ENCODE measurements at places on chromosomes 6 and 20.

GRCh38 chr6:111780393-111780792, 92.9 kb downstream of the FYN start:
- DNase-seq, result no peak

GRCh38 chr20:59783641-59784010, 149.8 kb downstream of the SYCP2 start:
- DNase-seq, result no peak

GRCh38 chr6:96465321-96465903, 56.2 kb upstream of the UFL1 start:
- no peak for DNase-seq

GRCh38 chr6:43972179-43972912, 154.9 kb downstream of the MRPL14 start:
- no peak for DNase-seq

- DNase-seq, result no peak
Observed at GRCh38 chr6:166277892-166278578, 30.2 kb downstream of the PRR18 start.

GRCh38 chr20:51854921-51855320, 52.6 kb upstream of the SALL4 start:
- no peak for DNase-seq

DNA sequence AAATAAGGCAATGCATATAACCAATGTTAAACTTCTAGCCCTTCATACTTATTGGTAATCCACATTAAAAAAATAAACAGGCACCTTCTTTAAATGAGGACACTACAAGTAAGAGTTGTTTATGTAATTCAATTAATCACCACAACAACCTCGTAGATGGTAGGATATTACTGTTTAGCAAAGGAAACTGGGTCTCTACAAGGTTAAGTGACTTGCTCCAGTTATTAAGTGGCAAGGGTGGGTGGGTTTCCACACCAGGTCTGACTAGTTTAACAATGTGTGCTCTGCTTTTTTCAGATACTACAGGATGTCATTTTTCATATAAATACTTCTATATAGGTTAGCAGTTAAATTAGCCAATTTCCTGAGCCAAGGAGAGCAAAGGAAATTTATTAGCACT, 129.1 kb downstream of the MAN1A1 start:
- DNase-seq, result no peak

DNA sequence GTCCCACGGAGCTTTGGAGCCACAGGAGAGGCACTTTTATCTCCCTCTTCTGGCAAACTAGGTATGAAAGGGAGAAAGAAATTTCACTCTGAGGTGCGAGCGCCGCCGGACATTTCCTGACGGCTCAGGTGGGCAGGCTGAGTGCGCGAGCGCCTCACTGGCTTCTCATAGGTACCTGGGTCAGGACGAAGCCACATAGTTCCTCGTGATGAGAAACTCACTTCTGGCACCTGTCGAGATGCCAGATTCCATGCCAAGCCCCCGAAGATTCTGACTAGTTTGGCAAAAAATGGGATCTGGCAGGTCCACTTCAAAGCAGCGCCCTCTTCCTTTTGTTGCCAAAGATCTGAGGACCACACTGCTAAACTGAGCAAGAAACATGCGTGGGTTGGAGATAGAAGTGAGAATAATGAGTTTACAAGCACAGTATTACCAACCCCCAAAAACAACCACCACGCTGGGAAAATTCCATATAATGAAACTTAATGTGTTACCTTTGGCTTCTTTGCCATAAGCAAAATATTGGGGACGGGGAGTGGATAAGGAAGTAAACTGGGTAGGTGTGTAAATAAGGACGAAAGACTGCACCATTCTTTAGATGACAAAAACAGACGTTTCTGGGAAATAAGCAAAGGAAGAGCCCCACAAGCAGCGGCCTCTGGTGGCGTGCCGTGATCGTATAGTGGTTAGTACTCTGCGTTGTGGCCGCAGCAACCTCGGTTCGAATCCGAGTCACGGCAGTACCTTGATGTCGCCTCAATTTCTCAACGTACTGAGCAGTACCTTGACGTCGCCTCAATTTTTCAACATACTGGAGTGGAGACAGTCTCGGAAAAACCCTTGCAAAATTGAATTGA, 89.8 kb upstream of the PRSS16 start:
- DNase-seq, result no peak

- DNase-seq, result no peak
Observed at GRCh38 chr6:73372516-73372915, 2.8 kb upstream of the OOEP start.

DNA sequence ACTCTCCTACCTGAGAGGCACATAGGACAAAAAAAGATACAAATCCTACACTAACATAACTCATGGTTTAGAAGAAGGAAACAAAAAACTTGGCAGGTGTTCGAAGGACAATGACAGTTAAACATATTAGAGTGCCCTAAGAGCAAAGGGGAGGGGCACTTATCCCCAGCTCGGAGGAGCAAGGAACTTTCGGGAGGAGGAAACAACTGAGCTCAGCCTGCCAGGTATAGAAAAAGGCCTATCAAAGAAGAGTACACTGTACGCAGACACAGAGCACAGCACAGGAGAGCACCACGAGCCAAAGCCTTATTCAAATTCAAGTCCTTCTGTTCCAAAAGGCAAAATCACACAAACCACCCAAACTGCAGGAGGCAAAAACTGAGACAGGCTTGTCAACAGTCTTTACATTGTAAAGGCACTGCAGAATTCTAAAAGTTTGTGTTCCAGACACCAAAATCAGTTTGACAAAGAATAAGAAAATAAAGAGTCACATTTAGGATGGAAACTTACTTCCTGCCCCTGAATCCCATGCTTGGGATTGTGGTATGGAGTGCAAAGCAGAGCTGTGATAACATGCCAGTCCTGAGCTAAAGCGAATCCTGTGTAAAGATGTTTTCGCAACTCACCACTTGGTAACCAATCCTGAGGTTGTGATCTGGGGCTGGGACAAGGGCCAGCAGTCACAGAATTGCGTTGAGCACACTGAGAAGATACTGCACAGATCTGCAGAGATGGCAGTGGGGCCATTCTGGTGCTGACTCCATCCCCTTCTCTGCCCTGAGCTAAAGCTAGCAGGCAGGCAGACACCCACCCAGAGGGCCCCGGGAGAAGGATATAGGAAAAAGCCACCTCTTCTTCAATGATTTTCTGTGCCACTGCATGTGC, 108.6 kb downstream of the CHD6 start:
- no peak for DNase-seq

DNA sequence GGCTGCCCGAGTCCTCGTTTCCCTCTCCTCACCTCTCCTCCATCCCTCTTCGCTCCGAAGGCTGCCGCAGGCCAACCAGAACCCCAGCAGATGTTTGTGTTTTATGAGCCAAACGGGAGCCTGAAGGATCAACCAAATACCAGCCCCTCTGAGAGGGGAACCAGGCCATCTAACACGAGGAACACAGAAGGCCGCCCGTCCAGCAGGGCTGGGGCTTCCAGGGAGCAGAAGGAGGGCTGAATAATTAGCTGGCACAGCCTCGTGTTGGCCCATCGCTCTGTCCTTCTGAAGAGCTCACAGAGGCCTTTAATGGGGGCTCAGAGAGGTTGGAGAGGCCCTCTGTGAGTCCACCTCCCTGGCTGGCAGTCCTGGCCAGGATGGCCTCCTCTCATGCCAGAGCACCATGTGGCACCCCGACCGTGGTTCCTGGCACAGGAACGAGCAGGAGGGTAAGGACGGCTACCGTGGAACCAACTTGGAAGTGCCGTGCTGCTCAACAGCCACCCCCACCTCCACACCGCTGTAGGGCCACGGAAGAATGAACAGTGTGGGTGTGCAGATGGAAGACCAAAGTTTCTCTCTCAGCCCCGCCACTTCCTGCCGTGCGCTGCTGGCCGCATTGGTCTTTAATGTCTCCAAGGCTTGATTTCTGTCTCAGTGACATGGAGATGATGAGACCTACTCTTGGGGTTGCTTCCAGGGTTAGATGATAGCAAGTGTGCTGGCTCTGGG, 155.2 kb downstream of the SCML4 start:
- no peak for DNase-seq

DNA sequence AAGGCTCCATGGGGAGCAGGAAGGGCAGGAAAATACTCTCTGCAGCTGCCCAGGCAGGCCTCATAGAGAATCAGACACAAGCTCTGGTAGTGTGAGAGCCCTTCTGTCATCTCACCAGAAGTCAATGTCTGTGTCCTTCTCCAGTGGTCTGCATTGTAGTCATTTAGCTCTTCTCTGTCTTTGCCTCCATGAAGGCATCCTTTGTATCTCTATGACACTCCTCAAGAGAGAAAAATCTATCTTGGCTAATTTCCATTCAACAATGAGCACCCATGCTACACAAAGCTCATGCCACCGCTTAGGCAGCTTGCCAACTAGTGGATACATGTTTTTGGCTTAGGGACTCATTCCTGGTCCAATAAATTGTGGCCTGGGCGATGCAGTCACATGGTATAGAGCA, 92.1 kb downstream of the RNF217 start:
- no peak for DNase-seq

DNA sequence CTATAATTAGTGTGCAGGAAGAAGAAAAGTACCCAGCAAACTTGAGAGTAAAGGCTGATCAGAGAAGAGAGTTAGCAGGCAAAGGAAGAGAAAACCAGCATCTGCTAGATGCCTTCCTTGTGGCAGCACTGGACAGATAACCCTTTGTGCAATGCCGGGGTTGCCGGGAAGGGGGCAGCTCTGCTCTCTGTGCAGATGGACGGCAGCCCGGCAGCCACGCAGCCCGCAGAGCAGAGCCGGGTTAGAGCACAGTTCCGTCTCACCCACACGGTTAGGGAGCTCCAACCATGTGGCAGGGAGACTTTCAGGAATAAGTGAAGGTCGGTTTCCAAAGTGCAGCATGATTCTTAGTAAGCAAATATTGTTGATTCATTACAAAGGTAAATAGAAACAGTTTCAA, 80.0 kb upstream of the RPS6KA2 start:
- DNase-seq, result no peak

- DNase-seq, result peak; percentile 30
Observed at GRCh38 chr6:85756982-85757381, 114.3 kb upstream of the SYNCRIP start.

DNA sequence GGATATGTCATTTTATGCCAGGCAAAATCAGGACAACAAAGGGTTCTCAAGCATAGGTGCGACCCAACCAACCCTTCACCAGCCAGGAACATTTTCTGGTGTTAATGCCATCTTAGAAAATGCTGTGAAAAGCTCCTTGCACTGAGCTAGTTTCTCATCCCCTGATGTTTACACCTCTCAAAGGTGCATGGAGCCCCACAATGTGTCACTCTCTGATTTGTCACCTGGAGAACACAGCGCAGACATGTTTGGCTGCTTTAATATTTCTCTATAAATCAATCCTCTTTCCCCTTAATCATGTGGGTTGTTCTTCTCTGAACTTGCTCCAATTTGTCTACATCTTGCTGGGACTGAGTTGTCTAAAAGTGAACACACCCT, 244.3 kb downstream of the TSHZ2 start:
- no peak for DNase-seq

- DNase-seq, result no peak
Observed at GRCh38 chr6:146335336-146335735, 208.3 kb upstream of the RAB32 start.

DNA sequence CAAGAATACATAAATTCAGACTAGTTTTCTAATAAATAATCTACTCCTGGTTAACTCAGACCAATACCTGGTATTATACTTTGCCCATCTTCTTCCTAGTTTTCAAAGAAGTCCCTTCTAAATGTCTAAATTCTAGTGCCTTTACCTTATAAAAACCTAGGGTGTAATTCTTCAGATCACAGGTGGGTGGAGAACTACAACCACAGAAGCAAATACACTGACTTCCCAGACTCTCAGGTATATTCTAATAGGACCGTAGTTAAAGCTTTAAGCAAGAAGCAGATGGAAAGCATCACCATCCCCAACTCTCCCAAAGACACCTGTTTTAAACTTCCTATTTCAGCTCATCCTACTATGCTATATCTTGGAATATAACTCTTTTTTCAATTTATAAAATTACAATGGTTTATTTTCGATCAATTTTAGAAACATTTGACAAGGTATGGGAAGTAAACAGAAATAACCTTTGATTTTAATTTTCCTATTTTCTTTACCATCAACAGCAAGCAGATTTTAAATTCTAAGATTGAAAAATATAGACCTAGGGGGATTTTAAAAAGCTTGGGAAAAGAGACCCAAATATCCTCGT, 15.8 kb downstream of the MAN1A1 start:
- no peak for DNase-seq

DNA sequence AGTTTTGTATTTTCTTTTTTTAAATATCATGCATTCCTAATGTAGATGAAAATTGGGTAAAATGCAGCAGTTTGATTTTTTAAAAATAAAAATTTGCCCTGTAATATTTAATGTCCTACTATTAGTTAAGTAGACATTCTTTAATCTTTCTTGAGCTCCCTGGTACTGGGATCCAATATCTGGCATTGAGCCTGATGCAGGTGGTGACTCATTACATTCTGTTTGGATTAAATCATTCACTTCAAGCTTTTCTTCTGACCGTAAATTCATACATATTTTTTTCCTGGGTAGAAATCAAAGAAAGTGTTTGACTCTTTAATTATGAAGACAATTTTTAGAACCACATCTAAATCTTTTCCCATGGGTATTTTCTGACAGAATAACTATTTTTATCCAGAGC, 768.8 kb upstream of the SLC35B3 start:
- peak; percentile 36 for DNase-seq

- DNase-seq, result no peak
Observed at GRCh38 chr6:36786055-36786675, 53.1 kb downstream of the CPNE5 start.

DNA sequence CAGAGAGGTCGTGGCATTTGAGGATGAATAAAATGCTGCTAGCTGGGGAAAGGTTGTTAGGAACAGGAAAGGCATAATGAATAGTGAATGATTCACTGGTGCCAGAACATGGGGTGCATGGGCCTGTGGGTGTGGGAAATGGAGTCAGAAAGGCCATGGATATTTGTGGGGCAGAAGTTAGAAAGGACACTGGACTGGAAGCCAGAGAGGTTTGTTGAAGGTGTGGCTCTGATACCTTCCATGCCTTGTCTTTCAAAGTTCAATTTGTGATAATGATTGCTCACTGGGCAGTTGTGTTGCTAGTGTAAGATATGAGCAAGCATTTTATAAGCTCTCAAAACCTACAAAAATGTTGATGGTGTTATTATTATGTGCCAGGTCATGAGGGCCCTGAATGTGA, 32.7 kb downstream of the LRRC1 start:
- no peak for DNase-seq

GRCh38 chr6:149897015-149897697, 757 bp downstream of the RAET1E start:
- DNase-seq, result peak; percentile 54

- peak; percentile 20 for DNase-seq
Observed at GRCh38 chr20:50120935-50121693, 8.2 kb upstream of the UBE2V1 start.

- DNase-seq, result no peak
Observed at GRCh38 chr6:16912756-16913155, 151.5 kb upstream of the ATXN1 start.
